ENCODE measurements at places on chromosomes 1 and 21.

DNA sequence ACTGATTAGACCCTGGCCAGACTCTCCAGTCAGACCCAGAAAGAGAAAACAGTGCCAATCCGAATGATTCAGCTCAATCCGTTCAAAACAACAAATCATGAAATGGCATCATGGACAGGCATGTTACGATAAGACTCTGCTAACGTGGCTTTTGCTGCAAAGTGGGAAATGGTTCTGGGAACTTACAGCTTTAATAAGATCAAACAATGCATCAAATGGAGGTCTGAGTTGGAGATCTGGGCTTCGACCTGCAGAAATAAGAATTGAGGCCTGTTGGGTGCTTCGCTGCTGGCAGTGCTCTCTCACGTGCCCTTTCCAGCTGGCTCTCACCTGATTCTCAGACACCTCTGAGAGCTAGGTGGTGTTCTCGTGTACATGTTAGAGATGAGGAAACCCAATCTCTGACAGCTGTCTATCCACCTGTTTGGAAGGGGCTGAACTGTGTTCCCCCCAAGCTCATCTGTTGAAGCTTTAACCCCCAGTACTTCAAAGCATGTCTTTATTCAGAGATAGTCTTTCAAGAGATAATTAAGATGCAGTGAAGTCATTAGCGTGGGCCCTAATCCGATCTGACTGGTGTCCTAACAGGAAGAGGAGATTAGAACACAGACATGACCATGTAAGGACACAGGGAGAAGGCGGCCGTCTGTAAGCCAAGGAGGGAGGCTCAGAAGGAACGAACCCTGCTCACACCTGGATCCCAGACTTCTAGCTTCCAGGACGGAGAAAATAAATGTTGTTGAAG lies 45.5 kb upstream of the ETS2 start:
- DNase-seq: no peak

DNA sequence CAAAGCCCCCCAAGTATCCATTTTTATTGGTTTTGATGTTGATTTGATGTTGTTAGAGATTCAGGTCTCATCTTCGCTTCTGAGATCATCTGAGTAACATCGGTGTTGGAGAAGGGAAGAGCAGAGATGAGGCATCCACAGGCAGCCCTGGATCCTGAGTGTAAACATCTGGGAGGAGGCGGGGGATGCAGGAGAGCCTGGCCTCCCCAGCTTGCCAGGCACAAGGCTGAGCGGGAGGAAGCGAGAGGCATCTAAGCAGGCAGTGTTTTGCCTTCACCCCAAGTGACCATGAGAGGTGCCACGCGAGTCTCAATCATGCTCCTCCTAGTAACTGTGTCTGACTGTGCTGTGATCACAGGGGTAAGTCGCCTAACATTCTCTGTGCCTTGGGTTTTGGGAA lies at the start of gene PROK1:
Gene PROK1 (plus strand): TSS at position 221 of the 400 bp plus-strand sequence. CDS start 68 bp downstream, at position 289.
- no peak for DNase-seq

DNA sequence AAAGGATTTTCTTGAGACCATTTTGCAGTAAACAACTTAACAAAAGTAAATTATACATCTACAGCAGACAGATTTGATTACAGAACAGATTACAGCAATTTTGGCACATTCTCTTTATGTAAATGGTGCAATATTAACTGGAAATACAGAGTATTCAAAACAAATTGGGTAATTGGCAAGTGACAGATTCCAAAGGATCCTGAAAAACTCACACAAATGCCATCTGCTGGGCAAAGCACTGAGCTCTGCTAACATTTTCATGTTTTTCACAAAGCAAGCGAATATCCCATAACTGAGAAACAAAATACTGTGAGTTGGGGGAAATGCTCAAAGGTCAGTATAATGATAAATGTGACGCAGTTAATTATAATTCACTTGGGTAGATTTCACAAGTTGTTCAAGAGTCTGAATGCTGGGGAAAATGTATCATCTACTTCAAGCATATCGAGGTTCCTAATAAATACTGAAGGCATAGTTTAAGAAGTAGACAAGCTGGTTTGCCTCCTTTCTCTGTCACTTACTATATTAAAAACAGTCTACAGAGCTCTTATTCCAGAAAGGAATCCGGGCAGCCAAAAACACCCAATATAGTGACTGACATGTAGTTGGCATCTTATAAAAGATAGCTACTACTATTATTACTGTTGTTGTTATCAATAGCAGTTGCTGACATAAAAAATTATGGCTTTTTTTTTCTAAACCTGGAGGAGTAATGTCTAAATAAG lies 75.8 kb upstream of the SDC3 start:
- DNase-seq: no peak

GRCh38 chr1:109094377-109094803 lies 3.8 kb downstream of the TMEM167B start:
- no peak for DNase-seq

GRCh38 chr1:58660105-58660504 lies 39.8 kb downstream of the MYSM1 start:
- DNase-seq: no peak

DNA sequence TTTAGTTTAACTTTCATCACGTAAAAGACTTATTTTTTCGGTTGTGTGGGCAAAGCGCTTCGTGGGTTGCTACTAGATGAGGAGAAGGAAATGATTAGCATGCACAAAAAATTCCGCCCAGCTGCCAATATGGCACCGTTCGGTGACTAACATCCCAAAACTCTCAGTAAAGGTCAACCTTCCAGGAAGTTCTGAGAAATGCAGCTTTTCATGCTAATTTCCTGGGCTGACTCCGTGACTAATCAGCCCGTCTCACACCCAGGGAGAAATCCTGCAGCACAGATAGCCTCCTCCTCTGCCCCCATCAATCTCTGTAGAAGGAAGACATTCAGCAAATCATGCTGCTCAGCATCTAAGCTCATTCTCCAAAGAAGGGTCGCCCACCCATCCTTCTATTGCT lies 34.1 kb downstream of the TMCO4 start:
- DNase-seq: no peak

DNA sequence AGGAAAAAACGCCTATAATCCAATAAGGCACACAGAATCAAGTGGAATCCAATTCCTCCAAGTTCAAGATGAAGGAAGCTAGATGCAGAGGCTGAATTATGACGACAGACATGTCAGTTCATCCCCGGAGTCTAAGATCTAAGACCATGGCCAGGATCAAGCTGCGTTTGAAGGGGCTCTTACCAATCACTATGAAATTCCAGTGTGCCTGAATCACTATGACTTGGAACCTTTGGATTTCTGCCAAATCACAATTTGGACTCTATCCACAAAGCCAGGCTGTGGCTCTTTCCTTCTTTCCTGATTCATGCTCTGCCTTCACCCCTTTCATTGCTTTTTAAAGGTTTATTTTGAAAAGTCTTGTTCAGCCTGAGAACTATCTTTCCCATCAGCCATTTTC lies 17.1 kb downstream of the OLIG2 start:
- DNase-seq: no peak

DNA sequence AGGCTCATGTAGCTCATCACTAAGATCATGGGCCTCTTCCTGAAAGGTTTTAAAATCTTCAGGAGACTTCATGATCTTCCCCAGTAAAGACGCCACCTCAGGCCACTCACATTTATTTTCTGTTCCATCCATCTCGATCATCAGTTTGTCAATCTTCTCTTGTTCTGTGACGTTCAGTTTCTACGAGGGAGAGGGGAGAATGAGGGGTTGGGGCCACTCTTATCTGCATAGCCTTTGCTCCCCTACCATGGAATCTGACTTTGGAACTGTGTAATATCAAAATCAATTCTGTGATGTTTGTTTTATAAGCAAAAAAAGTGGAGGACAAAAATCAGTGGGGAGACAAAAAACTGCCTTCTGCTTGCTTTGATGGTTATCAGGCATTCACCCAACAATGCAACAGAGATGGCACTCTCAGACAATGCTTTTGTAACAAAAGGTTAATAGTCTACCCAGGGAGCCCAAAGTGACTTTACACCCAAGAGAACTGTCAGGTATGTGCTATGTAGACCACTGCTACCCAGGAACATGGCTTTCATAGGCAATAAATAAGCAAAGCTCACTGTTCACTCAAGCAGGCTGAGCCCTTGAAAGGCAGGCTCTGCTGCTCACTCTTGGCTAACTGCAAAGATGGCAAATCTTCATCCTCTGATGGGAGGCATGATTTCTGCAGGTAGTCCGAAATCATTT lies 10.5 kb downstream of the ENO1 start:
- DNase-seq: no peak

GRCh38 chr1:188590641-188591040 lies 1761.9 kb downstream of the PLA2G4A start:
- DNase-seq: no peak

GRCh38 chr1:161367684-161368400 lies at the start of gene CFAP126:
CFAP126 (minus strand) TSS chr1:161367876; CDS start chr1:161367868, 8 bp downstream.
- DNase-seq: no peak

DNA sequence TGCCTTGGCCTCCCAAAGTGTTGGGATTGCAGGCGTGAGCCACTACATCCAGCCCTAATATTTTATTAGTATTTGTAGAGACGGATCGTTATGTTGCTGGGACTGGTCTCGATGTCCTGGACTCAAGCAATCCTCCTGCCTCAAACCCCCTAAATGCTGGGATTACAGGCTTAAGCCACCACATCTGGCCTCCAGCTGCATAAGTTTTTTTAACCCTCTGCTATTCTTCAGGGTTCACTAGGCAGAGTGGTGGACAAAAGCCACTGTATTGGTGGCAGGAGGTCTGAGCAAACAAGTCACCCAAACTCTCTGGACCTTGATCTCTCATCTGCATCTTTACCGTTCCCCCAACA lies 10.1 kb upstream of the CLIC4 start:
- no peak for DNase-seq

DNA sequence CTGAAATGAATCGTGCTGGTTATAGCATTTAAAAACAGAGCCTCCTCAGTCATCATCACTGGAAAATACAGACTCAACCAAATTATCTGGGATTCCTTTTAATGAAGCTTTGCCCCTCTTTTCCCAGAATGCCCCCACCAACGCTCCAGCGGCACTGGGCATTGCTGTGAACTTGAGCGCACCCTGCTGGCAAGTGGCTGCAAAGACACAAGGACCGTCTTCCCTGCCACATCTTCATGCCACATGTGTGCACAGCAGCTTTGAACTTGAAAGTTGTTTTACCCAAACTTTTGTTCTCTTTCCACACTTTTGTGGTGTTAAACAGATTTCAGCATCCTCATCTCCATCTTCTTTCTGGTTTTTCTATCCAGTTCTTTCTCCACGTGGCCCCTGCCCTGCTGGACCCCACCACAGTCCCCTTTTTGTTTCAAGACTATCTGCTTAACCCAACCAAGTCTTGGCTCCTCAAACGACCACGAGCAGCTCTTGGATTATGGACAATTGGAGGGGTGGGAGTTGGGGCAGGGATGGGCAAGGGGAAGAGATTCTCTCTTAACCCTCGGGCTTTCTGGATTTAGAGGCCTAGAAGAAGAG lies 12.8 kb upstream of the LMX1A start:
- no peak for DNase-seq

DNA sequence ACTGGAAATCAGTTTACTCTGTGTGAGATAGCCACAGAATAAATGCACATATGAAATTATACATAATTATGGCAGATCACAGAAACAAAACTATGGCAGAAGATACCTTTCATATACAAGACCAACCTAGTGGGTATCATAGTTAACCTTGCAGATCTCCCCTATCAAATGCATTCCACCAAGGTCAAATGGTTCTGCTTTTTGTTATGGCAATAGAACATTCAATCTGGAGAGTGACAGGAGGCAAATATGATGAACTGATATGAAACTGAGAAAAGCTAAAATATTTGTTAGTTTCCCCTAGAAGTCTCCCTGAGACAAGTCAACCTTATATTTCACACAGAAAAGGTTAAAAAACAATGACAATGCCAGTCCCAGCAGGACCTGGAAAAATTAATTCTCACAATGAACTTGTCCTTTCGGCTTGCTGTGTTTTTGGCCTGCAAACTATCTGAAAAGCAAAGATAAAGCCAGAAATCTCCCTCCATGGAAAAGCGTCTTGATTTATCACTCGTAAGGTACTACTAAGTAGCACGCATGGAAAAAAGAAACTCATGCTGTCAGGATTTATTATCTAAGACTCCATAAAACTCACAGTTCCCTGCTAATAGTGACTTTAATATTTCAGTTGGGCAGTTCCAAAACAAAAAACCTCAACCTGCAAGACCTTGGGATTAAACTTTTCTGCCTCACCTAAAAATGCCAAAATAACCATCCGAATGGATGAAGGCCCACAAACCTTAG lies 174.3 kb downstream of the TGFBR3 start:
- no peak for DNase-seq

GRCh38 chr1:116999596-116999995 lies 2.0 kb upstream of the CD101 start:
- no peak for DNase-seq

DNA sequence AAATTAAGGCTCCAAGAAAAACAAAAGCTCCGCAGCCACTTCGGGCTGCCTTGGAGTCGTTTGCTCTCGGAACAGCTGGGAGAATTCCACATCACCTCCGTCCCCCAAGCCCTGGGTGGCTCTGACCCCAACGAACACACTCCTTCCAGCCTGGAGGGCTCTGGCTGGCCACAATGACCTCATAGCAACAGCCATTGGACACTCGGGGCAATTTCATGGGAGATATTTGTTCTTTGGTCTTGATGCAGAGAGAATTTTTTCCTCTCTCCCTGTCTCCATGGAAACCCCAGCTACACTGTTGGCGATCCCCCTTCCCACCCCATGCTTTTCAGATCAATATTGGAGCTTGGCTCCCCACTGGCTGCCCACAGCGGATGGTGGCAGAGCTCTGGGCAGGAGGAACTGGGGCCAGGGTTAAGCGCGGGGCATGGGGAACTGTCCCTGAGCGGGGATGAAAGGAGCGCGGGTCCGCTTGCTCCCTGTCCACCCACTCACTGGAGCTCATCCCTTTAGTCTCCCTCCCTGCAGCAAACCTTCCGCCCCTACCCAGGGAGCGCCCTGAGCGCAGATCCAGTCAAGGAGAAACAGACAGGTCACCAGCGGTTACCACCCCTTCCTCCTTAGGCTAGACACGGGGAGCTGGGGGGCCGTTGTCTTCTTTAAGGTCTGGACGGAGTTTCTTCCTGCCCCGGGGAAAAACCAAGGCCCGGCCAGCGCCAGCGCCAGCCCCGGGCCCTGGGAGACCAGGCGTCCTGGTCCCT lies 1.2 kb downstream of the WNT4 start:
- no peak for DNase-seq

DNA sequence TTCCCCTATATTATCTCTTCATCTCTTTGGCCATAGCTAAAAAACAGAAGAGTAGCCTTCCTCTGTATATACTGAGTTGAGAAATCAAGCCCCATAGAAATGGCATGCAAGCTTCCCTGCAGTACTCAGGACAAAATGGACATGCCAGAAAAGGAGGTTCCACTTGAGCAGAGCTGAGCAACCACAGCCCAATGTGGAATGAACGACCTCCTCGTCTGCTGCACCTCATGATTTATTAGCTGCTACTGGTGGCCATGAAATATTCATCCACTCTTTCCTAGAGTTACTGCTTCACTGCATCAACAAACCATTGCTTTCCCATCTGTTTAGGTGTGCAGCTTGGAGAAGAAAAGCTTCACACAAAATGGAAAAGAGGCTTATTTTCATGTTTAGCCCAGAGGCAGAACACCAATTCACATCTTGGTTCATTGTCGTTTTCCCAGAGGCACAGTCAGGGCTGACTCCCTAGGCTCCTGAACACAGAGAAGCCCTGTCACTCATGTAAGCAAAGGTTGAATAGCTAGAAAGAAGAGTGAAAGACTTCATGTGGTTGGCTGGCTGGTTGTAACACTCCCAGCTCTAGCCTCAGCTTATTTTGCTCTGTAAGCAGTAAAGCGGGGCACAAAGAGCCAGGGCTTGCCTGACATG lies 148.0 kb downstream of the TSEN15 start:
- DNase-seq: no peak

GRCh38 chr1:37764888-37765441 lies at the start of gene EPHA10:
EPHA10 (minus strand) TSS chr1:37765120; CDS start chr1:37765066, 54 bp downstream.
- no peak for DNase-seq

Measured in stimulated activated CD8-positive, alpha-beta memory T cell treated with anti-CD3 and anti-CD28 coated beads, Interleukin-15, amount 100 ng/mL, for 4 hours (primary cell).